Left lung (tissue), 14 donors: ENCODE measurements at places on chromosomes 3 and 15. TPM values are rescaled to one million over a fixed set of nuclear protein-coding genes. Genes with fewer than 3 reads are reported as not detected.
A peak's percentile ranks its signal among the peaks of the same experiment; 100 is the strongest.

The CPN2 gene
- not detected for total RNA-seq

The SLC22A14 gene
- not detected for total RNA-seq

The THPO gene
- 0.65 TPM for total RNA-seq

The ANKRD63 gene
- not detected for total RNA-seq

The MFGE8 gene
- 131 TPM for total RNA-seq

The ZNF717 gene
- 13.5 TPM for total RNA-seq

The SPINK8 gene
- total RNA-seq, result not detected

The UMPS gene
- 32.4 TPM for total RNA-seq

The GHSR gene
- not detected for total RNA-seq

The CPOX gene
- 21.3 TPM for total RNA-seq

The FETUB gene
- total RNA-seq, result not detected

The ATP2B2 gene
- total RNA-seq, result not detected

GRCh38 chr15:90074916-90075315, 27.4 kb downstream of the IDH2 start:
- no peak for DNase-seq

- DNase-seq, result no peak
Observed at GRCh38 chr3:42336103-42336502, 70.1 kb upstream of the CCK start.

- DNase-seq, result no peak
Observed at GRCh38 chr15:34266751-34267150, 41.9 kb downstream of the EMC4 start.

GRCh38 chr3:114365909-114366308, 72.1 kb downstream of the TIGIT start:
- no peak for DNase-seq

GRCh38 chr3:52440249-52440551, 4.7 kb downstream of the SEMA3G start:
- no peak for DNase-seq

DNA sequence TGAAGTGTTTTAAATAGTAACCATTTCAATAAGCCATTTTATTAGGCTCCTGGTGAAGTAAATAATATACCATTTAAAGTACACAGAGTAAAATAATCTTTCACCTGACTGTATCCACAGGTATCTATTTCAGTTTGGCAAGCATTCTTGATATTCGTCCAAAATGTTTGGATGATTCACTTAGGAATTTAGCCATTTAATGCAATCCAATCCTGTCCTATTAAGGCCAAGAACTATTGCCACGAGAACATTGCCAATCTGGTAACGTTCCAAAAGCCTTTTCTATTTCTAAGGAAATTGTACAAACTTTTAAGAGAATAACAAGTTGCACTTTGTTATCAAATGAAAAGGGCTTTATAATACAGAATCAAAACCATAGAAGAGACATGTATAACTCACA, 209.8 kb upstream of the THRB start:
- no peak for DNase-seq

- no peak for DNase-seq
Observed at GRCh38 chr3:60854791-60855190, 396.5 kb downstream of the FHIT start.

- no peak for DNase-seq
Observed at GRCh38 chr3:4043867-4044575, 244.8 kb downstream of the LRRN1 start.

DNA sequence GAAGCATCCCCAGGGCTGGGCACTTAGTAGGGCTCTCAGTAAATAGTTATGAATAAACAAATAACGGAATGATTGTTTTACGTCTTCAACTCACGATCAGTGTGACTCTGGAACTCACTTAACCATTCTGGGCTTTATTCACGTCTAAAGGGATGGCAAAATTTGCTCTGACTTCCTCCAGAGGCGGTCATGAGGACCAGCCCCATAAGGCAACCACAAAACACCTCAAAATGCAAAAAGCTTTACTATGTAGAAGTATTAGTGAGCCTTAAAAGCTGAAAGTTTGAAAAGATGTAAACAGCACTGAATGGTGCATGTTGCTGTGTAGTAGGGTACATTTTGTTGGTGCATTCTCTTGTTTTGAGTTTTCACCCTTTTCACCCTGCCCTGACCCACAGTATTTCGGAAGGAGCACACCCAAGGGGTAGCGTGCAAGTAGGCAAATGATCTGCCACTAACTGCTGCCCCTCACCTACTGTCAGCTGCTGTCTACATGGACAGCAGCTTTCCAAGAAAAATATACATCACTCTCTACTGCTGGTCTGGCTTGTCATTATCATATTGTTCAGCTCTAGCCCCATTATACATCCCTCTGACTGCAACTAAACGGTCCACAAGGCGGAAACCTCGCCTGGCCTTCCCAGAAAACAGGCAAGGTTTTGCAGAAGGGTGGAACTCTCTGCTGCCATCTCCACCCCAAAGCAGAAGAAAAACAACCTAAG, 308.5 kb upstream of the PROK2 start:
- DNase-seq, result no peak

DNA sequence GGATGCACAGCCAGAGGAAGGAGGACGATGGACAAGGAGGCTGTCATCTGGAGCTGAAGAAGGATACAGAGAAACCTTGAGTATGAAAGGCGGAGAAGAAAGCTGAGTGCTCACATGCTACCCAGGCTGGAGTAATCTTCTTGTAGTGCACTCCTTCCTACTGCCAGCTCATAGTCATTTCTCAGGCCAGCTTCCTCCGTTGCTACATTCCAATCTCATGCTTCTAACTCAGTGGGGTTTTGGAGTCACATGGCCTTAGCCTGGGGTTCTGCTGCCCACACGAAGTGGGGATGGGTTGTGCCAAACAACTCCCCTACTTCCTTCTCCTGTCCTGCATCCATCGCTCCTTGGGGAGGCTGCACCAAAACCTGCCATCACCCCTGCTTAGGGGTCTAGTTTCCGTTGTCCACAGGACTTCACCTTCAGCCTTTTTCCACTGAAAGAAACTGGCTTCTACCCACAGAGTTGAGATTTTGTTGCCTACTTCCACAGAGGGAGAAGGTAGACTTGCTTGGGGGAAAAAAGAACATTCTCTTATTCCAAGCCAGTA, 239.9 kb downstream of the EPHB1 start:
- DNase-seq, result no peak

DNA sequence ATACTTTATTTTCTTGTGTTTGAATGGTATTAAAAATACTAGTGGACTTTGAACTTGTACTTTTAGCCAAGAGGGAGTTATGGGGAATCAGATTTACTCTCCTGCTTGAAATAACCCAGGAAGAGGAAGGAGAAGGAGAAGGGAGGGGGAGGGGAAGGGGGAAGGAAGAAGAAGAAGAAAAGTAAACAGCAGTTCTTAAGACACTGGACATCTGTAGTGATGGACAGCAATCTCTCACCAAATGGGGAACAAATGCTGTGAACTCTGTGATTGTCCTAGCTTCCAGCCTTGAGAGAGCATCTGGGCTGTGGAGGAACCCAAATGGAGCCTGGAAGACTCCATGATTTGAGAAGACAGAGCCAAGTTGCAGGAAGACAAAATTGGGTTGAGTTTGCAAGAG, 52.0 kb downstream of the VPS8 start:
- DNase-seq, result no peak

DNA sequence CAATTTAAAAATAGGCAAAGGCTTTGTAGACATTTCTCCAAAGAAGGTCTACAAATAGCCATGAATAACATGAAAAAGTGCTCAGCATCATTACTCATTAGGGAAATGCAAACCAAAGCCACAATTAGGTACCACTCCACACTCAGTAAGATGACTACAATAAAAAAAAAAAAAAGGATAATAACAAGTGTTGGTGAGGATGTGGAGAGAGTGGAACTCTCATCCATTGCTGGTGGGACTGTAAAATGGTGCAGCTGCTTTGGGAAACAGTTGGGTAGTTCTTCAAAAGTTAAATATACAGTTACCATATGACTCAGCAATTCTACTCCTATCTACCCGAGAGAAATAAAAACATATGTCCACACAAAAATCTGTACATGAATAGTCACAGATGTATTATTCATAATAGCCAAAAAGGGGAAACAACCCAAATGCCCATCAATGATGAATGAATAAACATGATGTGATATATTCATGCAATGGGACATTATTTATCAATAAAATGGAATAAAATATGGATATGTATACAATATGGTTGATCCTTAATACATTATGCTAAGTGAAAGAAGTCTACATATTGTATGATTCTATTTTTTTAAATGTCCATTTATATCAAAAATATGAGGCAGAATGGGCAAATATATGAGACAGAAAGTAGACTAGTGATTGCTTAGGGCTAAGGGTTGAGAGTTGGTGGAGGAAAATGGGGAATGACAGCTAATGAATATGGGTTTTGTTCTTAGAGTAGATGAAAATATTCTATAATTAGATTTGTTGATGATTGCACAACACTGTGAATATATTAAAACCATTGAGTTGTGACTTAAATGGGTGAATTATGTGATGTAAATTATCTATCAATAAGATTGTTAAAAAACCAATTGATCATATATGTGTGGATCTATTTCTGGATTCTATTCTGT, 66.1 kb upstream of the SMAD3 start:
- no peak for DNase-seq

DNA sequence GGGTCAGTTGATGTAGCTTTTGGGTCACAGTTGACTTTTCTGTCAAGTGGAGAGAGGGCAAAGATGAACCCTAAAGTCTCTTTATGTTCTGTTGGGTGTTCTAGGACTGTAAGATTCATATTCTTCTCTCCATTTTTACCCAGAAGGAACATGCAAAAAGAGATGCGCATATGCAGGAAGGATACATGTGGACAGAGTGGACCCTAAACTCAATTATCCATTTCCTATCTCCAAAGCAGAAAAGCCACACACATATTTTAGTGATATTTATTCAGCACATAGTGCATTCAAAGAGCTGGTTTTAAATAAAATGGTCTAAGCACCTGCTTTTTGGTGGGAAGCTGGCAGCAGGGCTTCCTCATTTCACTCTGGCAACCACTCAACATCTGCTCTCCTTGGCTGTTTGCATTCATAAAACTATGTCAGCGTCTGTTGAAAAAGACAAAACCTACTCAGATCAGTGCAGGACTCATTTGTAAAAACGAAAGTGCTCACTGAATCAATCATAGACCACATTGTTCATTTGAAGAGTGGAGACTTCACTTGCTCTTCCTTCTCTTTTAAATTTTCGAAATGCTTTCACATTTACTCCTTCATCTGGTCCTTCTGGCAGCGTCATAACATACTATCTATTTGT, 96.6 kb downstream of the SEMA6D start:
- DNase-seq, result no peak

DNA sequence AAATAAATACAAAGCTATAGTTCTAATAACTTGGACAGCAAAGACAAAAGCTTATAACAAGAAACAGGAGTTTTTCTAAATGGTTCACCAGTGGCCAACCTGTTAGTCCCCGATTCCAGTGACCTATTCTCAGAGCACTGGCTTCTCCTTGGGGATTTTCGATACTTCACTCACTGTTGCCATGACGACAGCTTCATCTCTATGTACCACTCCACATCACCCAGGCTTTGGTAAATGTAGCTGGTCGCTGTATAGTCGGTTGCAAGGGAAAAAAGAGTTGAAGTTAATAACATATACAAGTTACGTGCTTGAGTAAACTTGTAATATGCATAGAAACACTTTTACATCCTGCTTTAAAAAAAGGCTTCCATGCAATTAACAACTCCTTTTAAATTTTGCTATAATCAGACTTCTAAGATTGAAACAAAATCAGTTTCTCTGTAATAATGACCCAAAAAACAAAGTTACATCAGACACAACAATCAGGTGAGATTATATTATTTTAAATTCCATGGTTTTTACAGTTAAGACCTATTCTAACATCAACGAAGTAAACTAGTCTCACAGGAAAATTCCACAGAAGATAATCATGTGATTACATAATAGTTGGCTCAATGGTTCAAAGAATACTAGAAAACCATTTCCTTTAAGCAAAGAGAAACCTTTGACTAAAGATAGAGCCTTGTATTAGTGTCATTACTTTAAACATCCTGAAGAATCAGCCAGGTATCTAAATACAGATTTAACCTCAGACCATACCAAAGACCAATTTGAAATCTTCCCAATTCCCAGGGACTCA, 2.9 kb downstream of the CCNL1 start:
- DNase-seq, result peak; percentile 22

GRCh38 chr3:72077473-72078259, 292.7 kb upstream of the PROK2 start:
- no peak for DNase-seq

- no peak for DNase-seq
Observed at GRCh38 chr15:69880571-69881301, 217.0 kb downstream of the TLE3 start.

DNA sequence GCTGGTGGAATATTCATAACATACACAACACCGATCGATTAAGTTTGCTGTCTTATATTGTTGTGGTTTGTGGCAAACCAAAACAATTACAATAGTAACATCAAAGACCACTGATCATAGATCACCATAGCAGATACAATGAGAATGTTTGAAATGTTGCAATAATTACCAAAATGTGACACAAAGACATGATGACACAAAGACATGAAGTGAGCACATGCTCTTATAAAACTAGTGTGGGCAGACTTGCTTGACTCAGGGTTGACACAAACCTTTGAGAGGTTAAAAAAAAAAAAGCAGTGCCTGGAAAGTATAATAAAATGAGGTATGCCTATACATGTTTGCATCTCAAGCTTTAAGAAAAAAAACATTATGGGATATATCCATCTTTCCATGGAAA, 130.3 kb downstream of the NR1I2 start:
- no peak for DNase-seq

- DNase-seq, result no peak
Observed at GRCh38 chr3:14605067-14605466, 46.5 kb upstream of the CCDC174 start.
